ENCODE measurements at places on chromosomes 3 and 15. TPM values are rescaled to one million over a fixed set of nuclear protein-coding genes. Genes with fewer than 3 reads are reported as not detected.

The PLOD2 gene
- total RNA-seq, result 38.5 TPM

The LMOD3 gene
- total RNA-seq, result not detected

The ARRDC4 gene
- total RNA-seq, result 4.2 TPM

The NFKBIZ gene
- 91.6 TPM for total RNA-seq

The CHCHD4 gene
- 18.4 TPM for total RNA-seq

The ISLR2 gene
- total RNA-seq, result 1.2 TPM

The SUSD5 gene
- 1.4 TPM for total RNA-seq

The BCL2A1 gene
- not detected for total RNA-seq

The CPNE4 gene
- 3.7 TPM for total RNA-seq

The CLSTN2 gene
- 17.3 TPM for total RNA-seq

The SLC2A2 gene
- total RNA-seq, result not detected

The TMEM266 gene
- 0.21 TPM for total RNA-seq

The THSD4 gene
- total RNA-seq, result 19.6 TPM

All from kidney epithelial cell (primary cell).